ENCODE measurements at places on chromosomes 6 and 20.

DNA sequence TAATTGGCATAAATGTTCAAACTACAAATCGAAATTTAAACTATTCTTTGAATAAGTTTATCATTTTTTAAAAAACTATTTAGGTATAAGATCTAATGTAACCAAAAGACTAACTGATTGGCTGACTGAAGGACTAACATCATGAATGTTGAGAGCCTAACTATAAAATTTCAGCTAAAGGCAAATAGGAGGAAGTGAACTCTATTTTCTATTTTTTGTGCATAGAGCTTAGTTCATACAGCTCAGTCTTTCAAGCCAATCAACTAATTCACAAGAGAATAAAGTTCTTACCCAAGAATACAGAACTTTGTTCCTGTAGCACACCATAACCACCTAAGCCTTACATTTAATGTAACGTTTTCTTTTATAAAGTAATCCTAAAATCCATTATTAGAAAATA lies 46.3 kb upstream of the STXBP5 start:
- DNase-seq: no peak

GRCh38 chr6:166777096-166777630 lies 150.1 kb upstream of the RPS6KA2 start:
- no peak for DNase-seq

DNA sequence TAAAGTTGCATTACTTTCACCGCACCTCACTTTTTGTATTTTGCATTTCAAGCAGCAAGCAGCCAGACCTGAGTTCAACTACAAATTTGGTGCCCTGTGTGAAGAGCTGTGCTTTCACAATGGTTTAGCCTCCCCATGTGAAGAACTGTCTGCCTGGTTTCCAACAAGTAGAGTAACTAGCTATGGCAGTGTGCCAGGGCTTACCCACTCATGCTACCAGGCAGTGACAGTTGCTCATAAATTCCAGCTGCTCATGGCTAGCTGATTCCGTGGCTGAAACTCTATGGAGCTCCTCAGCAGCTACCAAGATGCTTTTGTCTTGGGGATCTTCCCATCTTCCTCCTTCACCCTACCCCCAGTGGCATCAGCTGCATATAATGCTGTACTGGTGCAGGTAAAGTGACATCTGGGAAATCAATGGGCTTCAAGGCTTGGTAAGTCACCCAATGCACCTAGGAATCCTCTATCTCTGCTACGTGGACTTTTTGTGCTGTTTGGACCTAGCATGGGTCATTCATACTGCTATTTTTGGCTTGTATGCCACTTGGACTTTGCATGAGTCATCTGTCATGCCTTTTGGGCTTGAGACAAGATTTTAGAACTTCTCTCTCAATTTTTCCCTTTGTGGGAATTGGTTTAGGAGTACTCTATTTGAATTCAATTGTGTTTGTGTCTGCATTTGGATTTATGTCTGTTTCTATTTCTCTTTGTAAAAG lies 176.5 kb upstream of the GJE1 start:
- peak; percentile 3 for DNase-seq

- DNase-seq: no peak
Observed at GRCh38 chr20:53611449-53611894, 17.8 kb upstream of the ZNF217 start.

DNA sequence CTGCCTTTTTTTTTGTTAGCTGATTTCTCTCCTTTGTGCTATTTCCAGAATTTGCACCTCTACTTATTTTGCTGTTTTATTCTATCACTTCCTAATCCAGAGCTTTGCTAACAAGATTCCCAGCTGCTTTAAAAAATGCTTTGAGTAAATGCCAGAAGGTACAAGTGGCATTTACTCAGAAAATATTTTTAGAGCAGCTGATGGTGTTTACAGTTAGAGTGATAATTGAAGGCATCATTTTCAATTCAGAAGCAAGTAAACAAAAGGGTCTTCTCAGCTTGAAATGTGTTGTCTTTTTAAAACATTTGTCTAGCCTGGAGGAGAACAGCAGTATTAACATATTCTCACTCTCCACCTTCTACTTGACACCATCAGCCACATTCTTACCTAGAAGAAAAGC lies 99.9 kb downstream of the OTOR start:
- DNase-seq: no peak

GRCh38 chr6:169938262-169938701 lies 186.9 kb downstream of the ERMARD start:
- no peak for DNase-seq

DNA sequence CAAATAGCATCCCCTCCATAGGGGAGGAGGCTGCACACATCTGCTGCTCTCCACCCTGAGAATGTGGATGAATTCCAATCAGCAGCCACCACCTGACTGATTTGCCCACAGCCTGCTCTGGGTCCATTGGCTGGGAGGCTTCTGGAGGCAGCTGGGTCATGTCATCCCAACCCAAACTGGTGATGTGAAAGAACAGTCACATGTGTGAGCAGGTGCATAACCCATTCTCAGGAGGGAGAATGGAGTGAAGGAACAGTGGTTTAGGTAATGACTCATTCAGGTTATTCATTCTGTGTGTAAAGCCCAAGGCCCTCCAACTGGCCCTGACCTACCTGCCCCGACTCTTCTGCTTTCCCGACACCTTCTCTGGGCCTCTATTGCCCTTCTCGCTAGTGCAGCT lies 90.9 kb upstream of the GCM1 start:
- no peak for DNase-seq

- no peak for DNase-seq
Observed at GRCh38 chr20:59223182-59223601, 59.6 kb downstream of the ZNF831 start.

DNA sequence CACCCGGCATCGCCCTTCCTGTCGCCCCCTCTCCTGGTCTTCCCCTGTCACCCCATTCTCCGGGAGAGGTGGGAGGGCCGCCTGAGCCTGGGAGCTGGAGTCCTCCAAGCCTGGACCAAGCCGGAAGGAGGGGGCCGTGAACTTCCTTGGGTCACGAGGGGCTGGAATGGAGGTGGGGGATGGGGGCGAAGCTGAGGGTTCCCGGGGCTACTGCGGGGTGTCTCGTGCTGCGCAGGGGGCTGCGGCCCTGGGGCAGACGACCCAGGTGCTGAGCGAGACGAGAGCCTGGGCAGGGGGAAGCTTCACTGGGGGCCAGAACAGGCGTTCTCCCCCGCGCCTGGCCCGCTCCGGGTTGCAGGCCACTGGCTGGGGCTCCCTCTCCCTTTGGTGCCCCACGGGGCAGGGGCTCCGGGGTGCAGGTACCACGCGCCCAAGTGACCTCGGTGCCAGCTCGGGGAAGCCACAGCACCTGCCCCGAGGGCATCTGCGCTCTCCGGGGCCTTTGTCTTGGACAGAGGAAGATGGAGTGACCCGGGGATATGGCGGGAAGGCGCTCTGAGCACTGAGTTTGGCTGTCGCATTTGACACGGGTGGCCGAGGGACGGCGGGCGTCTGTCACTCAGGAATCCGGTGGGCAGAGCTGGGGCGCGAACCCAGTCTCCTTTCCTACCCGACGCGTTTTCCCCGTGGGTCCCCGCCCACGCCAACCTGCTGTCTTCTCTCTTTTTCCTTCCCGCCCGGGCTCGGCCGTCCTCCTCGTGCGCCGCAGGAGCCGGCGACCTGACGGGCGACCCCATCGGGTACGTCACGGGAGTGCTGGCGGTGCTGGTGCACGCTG lies 1.2 kb downstream of the SLC35D3 start:
- DNase-seq: no peak
